ENCODE measurements at places on chromosomes 2 and 18. TPM values are rescaled to one million over a fixed set of nuclear protein-coding genes. Genes with fewer than 3 reads are reported as not detected.

- DNase-seq = no peak
Measured at GRCh38 chr2:29618024-29618423, 303.4 kb downstream of the ALK start.

- peak; percentile 64 for DNase-seq
Measured at GRCh38 chr18:13216711-13217465, 1.7 kb upstream of the LDLRAD4 start.

- no peak for DNase-seq
Measured at GRCh38 chr2:126513033-126513432, 142.9 kb upstream of the GYPC start.

Gene CNGA3
- not detected for total RNA-seq

DNA sequence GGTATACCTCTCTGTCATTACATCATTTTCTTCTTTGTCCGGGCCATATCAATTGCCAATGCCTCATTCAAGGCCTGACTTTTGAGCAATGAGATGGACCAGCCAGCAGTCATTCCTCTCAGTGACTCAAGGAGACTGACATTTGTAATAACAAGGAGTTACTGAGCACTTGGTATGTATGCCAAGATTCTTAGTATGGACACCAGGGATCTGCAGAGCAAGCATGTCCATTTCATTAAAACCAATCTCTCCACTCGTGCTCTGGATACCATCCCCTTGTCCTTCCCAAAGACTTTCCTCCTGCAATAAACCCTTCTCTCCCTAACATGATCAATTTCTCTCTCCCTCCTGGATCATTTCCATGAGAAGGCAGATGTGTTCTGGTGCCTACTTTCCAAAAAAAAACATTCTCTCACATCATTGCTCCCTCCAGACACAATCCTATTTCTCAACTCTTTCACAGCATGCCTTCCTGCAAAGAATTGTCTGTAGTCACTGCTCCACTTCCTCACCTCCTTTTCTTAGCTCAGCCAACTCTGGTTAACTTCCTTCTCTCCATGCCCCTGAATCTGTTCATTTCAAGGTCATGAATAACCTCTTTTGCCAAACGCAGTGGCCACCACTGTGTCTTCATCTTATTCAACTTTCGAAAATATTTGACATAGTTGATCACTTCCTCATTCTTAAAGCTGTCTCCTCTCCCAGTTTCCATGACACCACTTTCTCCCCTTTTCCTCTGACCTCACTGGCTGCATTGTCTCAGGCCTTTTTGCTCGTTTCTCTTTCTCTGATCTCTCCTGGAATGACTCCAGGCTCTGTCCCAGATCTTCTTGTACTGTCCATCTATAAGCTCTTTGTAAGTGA, 102.8 kb upstream of the CYP1B1 start:
- DNase-seq = no peak

DNA sequence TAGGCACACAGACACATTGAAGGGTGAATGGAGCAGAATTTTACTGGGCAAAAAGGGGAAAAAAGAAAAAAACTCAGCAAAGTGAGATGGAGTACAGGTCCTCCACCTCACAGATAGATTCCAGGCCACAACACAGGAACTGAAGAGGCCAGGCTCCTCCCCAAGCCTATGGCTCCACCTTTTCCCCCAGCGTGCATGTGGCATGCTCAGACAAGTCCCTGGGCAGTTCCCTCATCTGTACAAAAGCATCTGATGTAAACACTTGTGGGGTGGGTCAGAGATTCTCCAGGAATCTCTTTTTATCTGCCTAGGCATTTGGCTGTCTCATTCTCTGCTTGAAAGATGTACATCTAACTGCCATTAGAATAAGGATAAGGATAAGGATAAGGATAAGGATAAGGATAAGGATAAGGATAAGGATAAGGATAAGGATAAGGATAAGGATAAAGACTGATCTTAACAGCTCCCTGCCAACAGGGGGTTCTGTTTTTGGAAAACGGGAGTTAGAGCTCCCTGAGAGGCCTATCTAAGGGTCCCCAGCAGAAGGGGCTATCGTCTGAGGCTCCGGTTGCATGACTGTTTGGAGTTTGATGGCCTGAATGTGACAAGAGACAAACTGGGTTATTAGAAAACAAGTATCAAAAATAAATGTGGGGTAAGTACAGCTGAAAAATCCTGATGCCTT, 17.2 kb upstream of the ASXL3 start:
- no peak for DNase-seq

DNA sequence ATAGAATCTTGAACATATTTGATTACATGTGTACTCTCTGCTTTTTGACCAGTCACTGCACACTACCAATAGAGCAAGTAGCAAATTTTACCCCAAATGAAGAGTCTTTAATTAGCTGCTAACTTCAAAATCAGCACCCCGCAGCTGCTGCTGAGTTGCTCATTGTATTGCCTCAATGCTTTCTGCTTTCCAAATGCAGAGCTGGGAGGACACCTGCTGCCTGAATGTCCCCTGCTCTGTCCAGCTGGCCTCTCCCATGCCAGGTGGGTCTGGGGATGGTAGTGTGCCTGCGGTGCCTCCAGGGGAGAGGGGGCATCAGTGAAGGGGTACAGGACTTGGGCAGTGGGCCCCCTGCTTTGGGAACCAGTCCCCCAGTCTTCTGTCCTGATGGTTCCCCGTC, 184.8 kb downstream of the PRKCE start:
- DNase-seq = no peak

- no peak for DNase-seq
Measured at GRCh38 chr2:143875295-143876233, 644.4 kb downstream of the ZEB2 start.

GRCh38 chr2:16162491-16163040, 222.2 kb downstream of the MYCN start:
- no peak for DNase-seq

All from activated CD4-positive, alpha-beta memory T cell treated with anti-CD3 and anti-CD28 coated beads for 36 hours (primary cell).